NT2/D1 (cell line): ENCODE measurements at places on chromosomes 3 and 15.

GRCh38 chr3:71951361-71951760, 166.4 kb upstream of the PROK2 start:
- no peak for DNase-seq

GRCh38 chr3:187669675-187670504, at the start of gene SST:
SST (minus strand) TSS chr3:187670394; CDS start chr3:187670291, 103 bp downstream.
- peak; percentile 71 for DNase-seq

GRCh38 chr15:47184908-47185801, 532.1 kb upstream of the SEMA6D start:
- DNase-seq = no peak

DNA sequence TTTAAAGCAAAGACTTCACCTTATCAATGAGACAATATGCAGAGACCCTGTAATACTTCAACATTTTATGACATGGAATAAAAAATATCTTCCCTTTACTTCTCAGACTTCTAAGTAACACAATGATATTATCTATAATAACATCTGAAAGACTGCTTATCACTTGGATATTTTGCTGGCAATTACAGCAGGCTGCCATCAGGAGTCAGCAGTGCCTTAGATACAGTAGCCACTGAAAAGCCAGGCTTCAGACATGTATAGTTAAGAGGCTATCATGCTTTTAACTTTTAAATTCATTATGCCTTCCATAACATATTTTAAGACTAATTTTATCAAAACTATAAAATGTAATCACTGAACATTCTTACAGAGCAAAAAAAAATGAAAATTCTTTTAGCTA, 227.5 kb downstream of the NEK10 start:
- peak; percentile 22 for DNase-seq

GRCh38 chr3:77232557-77232956, 192.7 kb downstream of the ROBO2 start:
- no peak for DNase-seq

GRCh38 chr15:77637851-77638692, 5.4 kb upstream of the LINGO1 start:
- DNase-seq = no peak

- no peak for DNase-seq
These were observed 489.2 kb upstream of the CNTN4 start for GRCh38 chr3:1609416-1609815.

DNA sequence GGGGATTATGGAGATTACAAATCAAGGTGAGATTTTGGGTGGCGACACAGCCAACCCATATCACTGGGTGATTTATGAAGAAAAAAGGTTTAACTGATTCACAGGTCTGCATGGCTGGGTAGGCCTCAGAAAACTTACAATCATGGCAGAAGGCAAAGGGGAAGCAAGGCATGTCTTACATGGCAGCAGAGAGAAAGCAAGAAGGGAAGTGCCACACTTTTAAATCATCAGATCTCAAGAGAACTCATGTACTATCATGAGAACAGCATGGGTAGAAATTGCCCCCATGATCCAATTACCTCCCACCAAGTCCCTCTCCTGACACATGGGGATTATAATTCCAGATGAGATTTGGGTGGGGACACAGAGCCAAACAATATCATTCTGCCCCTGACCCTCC, 59.7 kb downstream of the DPH6 start:
- no peak for DNase-seq

DNA sequence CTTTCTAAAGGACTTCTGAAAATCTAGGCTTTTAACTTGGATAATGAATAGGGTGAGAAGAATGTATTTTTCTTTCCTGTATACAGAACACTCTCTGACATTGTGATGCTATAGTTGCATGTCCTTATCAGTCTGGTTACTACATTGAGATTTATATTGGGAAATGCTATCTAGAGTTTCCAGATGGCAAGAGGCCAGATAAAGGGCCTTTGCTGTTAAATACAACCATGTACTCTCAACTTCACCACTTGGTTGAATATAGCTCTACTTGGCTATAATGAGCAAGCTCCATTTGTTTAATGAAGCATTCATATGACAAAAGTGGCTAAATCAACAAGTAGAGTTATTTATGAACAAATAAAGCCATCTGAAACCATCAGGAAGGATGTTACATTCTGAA, 91.0 kb downstream of the IGSF11 start:
- no peak for DNase-seq

GRCh38 chr15:67018441-67018840, 47.0 kb upstream of the SMAD3 start:
- DNase-seq = no peak

- peak; percentile 23 for DNase-seq
These were observed 73.9 kb upstream of the SLC24A5 start for GRCh38 chr15:48046813-48047438.

- DNase-seq = no peak
These were observed 489.6 kb upstream of the RASGRP1 start for GRCh38 chr15:39054128-39054732.

GRCh38 chr15:84981711-84982300, at the start of gene PDE8A:
PDE8A (plus strand) TSS chr15:84981856; CDS start chr15:84982163, 307 bp downstream.
- no peak for DNase-seq

DNA sequence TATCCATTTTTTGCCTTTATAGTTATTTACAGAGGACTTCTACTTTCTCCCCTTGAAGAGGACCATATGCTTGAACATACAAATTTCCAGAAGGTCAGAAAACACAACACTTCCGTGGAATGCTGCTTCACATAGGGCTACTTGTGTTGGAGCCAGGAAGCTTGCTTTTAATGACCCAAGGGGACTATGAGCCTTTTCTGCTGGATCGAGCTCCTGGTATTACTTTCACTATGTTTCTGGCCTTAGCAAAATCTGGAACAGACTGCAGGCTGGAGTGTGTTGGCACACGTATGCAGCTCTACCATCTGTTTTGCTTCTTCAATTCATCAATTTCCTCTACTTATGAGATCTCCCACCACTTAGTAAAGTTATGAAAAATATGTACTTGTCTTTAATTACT, 69.3 kb upstream of the CBLB start:
- DNase-seq = no peak

DNA sequence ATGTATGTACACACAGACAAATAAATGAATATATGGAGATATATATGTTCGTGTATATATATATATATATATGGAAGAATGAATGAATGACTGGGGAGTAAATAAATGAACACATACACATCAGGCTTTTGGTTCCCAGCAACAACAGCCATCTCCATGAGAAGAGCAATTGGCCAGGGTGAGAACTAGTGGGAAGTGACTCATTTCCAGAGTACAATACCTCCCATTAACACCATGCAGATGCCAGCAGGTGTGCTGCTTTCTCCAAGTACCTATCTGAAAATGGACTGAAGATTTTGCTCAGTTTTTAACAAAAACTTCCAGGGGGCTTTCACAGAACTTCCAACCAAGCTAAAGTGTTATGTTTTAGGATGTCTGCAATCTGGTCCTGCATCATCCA, 179.8 kb upstream of the SLC2A2 start:
- peak; percentile 88 for DNase-seq

DNA sequence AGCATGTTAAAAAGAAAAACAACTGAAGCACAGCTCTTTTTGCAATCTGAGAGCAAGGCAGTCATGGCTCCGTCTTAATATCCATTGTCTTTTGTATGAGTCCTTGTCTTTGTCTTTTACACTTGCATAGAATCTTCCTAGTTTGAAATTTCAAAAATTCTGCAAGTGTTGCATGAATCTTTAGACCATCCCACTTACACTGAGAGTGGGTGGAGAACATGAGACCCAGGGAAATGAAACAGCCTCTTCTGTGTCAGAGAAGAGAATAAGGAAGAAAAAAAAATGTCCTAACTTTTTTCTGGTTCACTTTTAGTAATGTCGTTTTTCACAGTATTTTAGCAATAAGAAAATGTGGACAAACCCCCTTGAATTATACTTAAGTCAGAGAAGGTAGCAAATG, 12.1 kb upstream of the DCLK3 start:
- DNase-seq = no peak

GRCh38 chr15:34808016-34808415, 12.7 kb upstream of the ACTC1 start:
- DNase-seq = no peak

- no peak for DNase-seq
These were observed 14.7 kb downstream of the SHOX2 start for GRCh38 chr3:158091531-158091930.

GRCh38 chr3:121941592-121941991, 47.4 kb downstream of the SLC15A2 start:
- DNase-seq = no peak

DNA sequence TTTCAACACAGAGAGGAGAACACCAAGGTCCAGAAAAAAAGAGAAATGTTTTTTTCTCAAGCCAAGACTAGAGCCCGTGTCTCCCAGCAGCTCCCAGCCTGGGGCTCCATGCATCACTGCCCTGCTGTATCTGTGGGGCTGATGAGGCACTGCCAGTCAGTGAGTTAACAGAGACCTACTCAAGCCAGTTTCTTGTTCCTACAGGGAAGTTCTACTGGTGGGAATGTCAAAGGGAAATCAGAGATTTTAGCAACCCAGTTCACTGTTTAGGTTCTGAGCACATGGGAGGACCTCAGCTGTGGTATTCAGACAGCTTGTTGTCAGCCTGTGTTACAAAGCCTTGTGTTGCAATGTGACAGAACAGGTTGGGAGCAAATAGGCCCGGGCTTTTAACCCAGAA, 234.3 kb downstream of the TLE3 start:
- no peak for DNase-seq

- DNase-seq = no peak
These were observed 299 bp downstream of the TYRO3 start for GRCh38 chr15:41559239-41559782.

DNA sequence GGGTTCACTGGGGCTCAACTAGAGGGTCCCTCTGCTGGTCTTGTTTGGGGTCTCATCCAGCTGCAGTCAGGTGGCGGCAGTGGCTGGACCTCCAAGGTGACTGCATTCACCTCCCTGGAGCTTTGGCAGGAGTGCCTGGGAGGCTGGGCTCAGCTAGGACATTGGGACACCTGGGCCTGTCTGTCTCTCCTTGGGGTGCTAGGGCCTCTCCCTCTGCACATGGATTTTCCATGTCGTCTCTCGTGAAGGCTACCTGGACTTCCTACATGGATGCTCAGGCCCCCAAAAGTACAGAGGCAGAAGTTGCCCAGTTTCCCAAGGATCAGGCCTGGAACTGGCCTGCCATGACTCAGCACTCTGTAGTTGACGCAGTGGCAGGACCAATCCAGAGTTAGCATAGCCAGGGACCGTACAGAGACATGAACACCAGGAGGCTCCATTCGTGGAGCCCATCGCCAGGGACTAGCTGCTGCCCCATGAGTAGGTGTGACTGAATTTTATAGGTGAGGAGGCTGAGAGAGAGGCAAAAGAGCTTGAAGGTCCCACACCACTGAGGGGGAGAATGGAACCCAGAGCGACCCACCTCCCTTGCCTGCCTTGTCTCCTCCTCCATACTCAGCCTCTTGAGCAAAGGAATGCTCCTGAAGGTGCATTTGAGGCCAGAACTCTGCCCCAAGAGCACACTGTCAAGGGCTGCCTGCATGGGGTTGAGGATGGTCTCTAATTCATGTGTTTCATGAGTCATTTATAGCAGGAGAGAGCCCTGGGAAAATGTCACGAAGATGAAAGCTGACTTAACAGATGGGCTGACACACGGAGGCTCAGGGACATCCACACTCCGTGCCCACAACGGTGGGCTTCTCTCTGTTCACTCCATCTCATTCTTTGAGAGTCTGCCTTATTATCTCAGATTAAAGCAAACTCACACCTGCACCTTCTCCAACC, 13.0 kb upstream of the ALDH1A3 start:
- DNase-seq = no peak

GRCh38 chr15:96321639-96322535, 8.6 kb upstream of the NR2F2 start:
- no peak for DNase-seq

DNA sequence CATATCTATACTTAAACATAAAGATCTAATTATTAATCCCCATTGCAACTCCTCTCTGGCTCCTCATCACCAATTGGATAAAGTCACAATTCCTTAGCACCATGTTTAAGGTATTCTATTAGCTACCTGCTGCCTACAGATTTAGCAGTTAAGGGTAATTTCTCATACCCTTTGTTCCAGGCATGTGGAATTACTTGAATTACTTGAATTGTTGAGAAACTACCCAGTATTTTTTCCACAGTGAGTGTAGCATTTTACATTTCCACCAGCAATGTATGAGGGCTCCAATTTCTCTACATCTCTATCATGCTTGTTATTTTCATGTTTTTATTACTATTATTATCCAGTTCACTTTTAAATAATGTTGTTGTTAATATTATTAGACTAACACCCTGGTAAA, 86.4 kb downstream of the P2RY1 start:
- no peak for DNase-seq

DNA sequence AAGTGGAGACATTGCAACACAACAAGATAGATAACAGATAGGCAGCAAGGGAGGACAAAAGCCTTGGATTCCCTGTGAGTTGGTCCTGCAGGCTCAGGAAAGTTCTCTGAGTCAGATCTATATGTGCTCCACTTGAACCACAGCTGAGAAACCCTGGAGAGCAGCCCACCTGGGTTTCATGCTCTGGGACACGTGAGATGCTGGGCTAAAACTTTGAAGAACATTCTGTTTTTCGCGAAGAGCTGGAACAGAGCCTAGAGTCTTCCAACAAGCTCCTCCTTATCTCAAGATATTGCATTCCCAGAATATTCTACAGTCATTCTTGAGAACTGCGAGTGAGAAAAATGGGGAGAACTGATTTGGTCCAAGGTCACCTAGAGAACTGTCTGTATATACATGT, 583.0 kb upstream of the ROBO1 start:
- no peak for DNase-seq

DNA sequence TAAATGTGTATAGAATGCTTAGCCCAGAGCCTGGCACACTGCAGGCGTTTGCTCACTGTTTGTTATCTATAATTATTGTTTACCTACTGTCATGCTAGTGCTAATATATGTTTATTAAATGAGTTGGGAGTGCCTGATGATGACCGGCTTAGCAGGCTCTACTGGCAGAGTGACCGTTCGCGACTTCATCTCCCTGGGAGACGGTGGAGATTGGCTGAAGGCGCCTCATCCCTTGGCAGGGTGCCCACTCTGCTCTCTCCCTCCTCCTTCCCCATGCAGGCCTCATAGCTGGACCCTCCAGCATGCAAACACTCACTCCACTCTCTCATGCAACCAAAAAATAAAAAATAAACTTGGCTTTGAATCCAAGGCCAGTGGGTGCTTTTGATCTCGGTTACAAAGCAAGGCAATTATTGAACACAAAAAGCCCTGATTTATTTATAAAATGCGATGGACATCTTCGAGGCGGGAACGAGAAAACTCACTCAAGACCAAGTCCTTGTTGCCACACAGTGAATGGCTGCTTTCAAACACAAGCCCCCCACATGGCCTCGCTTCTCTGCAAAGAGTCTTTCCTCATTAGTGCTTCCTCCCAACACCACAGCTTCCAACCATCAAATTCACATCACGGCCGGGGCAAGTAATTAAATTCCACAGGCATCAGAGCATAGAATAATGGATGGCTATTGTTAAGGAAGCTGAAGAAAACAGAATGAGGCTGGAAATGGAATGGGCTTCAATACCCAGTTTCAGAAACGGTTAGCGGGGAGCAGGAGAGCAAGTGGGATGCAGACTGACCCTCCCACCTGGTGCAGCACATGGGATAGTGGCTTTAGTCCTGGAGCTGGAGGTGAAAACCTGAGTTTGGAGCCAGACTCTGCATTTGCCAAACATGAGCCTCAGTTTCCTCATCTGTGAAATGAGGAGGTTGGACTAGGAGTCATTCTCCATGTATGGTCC, 135.7 kb upstream of the RAD18 start:
- no peak for DNase-seq
